ENCODE measurements at places on chromosomes 1 and 21.

DNA sequence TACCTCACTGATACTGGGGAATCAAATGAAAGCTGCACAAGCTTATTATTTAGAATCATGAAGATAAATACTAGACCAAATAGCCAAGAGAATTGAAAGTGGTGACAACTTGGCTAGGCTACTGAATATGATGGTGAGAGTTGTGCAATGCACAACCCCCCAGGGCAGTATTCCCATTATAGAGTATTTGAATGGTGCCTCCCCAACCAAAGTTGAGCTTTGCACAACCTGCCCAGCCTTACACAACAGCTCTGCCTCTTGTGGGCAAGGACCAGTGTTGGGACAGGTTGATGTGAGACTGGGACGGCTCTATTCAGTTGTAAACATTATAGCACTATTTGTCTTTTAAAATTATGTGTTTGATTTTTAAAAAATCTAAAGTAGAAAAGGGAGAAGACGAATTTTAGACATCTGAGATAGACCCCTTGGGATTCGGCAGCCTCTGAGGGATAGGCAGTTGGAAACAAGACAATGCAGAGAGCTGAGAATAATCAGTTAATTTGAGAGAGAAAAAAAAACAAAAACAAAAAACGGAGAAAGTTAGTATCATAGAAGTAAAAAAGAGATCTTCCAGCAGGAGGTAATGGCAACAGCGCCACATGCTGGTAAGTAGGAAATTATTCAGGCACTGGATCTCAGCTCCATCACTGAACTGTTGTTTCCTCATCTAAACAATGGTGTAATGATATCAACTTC, 91.0 kb upstream of the KCNA3 start:
- DNase-seq = peak; percentile 74

GRCh38 chr1:34324879-34325440, 148.3 kb downstream of the C1orf94 start:
- DNase-seq = no peak

- no peak for DNase-seq
Measured at GRCh38 chr1:34794001-34794789, 1.4 kb downstream of the GJA4 start.

DNA sequence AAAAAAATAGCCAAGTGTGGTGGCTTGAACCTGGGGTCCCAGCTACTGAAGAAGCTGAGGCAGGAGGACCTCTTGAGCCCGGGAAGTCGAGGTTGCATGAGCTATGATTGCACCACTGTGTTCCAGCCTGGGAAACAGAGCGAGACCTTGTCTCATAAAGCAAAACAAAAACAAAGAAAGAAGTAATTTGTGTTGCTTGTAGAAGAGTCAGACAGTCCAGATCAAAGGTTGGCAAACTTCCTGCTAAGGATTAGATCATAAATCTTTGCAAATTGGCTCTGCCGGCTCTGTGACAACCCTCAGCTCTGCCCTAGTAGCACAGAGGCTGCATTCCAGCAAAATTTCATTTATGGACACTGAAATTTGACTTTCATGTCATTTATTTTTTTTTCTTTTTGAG, 19.0 kb upstream of the MFN2 start:
- DNase-seq = no peak

DNA sequence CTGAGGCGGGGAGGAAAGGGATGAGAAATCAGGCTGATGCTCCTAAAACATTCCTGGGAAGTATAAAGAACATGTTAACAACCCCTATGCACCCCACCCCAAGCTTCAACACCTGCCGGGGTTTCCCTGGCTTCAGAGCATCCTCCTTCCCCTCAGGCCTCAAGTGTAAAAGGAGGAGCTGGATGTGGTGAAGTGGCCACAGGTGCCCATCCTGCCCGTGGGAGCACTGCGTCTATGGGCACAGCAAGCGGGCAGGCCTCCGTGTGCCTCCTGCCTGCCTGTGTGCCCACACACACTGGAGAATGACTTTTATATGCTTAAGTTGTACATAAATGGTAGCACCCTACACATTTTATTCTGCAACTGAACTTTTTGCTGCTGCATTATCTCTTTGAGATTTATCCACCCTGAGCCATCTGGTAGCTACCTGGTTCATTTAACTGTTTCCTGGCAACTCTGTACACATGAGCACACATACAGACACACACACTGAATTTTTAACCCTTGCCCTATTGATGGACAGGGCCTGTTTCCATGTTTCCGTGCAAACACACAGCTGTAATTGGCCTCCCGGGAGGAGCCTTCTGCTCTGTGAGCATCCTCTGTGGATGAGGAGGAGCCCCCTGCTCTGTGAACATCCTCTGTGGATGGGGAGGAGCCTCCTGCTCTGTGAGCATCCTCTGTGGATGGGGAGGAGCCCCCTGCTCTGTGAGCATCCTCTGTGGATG, 13.4 kb upstream of the FTCD start:
- no peak for DNase-seq

- DNase-seq = no peak
Measured at GRCh38 chr1:219279017-219279770, 105.5 kb downstream of the LYPLAL1 start.
